ENCODE measurements at places on chromosomes 1 and 21.
A peak's percentile ranks its signal among the peaks of the same experiment; 100 is the strongest.

DNA sequence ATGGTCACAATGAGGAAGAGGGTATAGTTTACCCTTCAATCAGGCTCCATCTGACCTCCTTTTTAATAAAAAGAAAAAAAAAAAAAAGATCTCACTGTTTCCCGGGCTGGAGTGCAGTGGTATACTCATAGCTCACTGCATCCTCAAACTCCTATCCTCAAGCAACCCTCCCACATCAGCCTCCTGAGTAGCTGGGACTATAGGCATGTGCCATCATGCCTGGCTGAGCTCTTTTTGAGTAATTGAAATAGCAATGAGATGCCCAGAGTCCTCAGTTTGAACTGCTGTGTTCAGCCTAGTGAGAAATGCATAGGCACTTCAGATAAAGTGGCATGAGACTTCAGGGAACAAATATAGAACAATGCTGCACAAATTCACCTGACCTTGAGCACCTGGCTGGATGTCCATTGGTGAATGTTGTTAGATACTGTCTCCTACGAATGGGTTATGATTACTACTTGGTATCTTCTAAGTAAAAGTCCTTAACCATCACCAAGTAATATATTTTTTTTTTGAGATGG lies 67.6 kb downstream of the NR5A2 start:
- no peak for DNase-seq

GRCh38 chr1:203932556-203932955 lies 71.2 kb downstream of the SNRPE start:
- DNase-seq, result no peak

DNA sequence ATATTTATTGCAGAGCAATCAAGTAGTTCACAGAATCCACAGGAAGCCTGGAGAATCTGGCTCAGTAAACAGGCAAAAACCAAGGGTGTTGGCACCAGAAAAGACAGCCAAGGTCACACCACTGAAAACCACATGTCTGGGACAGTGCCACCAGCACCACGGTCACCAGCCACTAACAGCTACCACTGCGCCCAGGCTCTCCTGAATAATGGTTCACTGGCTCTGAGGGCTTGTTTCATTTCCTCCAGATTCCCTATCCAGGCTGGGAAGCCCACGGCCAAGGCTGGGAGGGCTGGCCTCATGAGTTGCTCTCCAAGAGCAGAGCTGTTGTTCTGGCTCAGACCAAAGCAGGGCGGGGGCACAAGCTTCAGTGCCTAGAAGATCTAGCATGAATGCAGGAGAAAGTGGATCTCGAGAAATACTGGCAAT lies 54.5 kb upstream of the PTGFRN start:
- no peak for DNase-seq

DNA sequence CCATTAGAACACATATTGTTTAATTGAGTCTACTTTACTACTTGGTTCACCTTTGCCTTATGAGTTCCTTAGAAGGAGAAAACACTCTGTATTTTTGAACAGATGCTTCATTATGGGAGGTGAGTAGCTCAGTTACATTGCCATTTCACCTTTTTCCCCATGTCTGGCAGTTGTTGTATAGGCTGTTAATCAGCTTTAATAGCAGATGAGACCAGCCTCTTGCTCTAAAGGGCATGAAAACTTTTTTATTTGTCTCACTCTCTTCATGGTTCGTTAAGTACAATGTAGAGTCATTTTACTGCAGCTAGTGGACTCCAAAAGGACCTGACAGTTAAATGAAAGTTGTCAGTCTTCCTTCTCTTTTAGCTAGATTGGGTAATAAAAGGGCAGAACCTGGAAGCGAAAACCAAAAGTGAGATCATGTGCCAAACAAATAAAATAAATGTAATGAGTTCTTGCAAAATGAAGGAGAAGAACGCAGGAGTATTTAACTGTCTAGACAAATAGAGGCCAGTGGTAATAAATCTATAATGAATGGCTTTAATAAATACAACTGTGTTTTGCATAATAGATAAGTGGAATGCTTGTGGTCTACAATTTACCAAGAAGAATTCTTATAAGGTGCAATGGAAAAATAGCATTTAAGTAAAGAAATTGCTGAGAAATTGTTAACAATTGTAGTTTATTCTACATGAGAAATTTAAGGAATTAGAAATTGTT lies 180.0 kb upstream of the NEGR1 start:
- DNase-seq, result no peak

GRCh38 chr1:218332416-218332815 lies 12.7 kb upstream of the TGFB2 start:
- DNase-seq, result no peak

GRCh38 chr1:210024996-210025395 lies 87.0 kb downstream of the SYT14 start:
- DNase-seq, result no peak

- DNase-seq, result peak; percentile 84
Measured at GRCh38 chr1:39954870-39955546, at the start of gene MFSD2A. Gene MFSD2A, plus strand, starts transcription at chr1:39955145. Its CDS starts 148 bp downstream, at chr1:39955293.

- DNase-seq, result no peak
Measured at GRCh38 chr1:19812875-19813642, 2.0 kb downstream of the RNF186 start.

- DNase-seq, result no peak
Measured at GRCh38 chr21:44416193-44416592, 39.1 kb upstream of the LRRC3 start.

GRCh38 chr1:180188684-180189175 lies 34.1 kb downstream of the QSOX1 start:
- DNase-seq, result no peak

DNA sequence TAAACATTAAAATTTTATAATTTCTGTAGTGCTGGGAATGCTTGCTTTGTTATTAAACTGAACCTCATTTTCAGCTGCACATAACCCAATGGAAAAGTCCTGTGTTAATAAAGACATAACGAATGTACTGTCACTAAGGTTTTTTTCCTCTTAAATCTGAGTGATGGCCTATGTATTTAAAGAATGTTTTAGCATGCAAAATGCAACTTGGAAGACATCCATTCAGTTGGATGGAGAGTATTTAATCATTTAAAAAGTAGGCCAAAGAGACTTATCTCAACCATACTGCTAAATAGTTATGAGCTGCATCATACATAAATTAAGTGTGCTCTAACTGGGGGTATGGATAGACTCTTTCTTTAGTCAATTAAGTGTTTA lies 48.5 kb downstream of the RWDD3 start:
- DNase-seq, result no peak

DNA sequence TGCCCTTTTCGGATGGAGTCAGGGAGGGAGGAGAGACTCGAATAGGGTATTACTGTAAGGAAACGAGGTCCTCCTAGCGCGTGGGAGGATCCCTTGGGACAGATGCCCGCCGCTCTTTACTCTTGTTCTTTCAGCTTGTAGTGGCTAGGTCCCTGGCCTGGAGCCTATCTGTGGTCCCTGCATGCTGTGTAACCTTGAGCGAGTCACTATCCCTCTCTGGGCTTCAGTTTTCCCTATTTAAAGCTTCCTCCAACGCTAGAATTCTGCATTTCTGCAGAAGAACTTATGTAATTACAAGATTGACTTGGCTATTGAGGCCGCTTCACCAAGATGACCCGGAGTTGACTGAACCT lies 744 bp downstream of the MIER1 start:
- no peak for DNase-seq

DNA sequence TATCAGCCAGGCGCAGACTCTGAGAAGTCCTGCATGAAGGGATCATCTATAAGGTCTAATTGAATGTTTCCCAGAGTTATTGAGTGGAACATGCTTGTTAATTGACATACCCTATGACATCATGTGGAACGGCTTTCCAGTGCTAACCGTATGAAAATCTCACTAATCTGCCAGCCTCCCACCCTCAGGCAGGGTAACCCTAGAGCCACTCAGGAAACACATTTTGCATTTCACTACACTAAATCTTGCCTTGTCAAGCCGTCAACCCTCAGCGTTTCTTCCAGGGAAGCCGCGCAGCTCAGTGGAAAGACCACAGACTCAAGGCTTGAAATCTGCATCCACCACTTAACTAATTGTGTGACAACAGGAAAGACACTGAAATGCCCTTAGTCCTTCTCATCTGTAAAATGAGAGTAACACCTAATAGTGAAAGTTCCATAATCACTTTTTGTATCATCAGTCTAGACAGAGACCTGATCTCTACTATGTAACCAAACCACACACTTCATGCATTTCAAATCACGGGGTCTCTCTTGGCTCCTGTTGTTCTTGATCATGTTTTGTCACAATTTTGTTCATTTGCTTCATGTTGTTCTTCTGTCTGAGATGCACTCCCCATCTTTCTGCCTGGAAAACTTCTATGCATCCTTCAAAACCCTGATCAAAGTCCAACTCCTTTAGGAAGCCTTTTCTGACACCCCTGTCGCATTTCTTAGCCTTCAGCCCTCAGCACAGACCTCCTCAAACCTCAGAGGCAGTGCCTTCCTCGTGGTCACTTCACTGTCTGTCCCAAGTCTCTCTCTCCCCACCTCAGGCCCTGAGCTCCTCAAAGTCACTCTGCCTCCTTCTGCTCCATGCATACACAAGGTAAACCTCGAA lies 246.5 kb downstream of the TOMM20 start:
- no peak for DNase-seq

- no peak for DNase-seq
Measured at GRCh38 chr1:77290576-77290975, 8.8 kb downstream of the AK5 start.

DNA sequence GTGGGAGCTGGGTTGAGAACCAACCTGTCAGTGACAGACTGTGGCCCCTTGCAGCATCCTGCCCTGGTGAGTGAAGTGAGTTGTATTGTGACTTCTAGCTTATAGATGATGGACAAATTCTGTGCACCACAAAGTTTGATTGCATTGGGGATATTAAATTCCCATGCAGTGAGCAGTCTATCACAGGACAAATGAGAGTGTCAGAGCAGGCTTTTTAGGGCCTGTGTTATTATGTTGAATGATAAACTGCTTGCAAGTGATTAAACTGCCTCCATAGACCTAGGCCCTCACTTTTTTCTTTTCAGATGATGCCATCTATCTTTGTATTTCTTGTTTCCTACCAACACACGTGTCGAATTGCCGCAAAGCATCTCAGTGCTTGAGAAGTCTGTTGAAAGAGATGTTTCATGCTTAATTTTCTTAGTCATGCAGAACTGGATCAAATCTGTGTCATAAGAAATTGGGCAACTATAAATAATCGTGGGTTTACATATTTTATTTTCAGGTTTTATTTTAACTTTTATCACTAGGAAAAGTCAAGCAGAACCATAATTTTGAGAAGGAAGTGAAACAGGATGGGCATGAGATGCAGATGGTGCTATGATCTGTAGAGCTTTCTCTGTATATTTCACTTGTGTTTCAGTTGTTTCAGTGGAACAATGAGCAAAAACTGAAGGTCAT lies 199.2 kb downstream of the S1PR1 start:
- peak; percentile 73 for DNase-seq

DNA sequence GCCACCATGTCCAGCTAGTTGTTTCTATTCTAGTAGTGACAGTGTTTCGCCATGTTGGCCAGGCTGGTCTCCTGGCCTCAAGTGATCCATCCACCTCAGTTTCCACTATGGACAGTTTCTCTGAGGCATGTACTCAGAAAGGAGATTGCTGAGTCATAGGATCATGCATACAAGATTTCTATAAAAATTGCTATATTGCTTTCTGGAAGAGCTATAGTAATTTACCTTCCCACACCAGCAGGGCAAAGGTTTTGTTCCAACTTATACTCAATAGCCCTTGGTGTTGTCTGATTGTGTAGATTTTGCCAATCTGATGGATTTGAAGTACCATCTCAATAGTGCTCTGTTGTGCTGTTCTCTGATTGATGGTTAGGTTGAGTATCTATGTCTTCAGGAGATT lies 15.6 kb upstream of the ATP1A1 start:
- DNase-seq, result no peak

DNA sequence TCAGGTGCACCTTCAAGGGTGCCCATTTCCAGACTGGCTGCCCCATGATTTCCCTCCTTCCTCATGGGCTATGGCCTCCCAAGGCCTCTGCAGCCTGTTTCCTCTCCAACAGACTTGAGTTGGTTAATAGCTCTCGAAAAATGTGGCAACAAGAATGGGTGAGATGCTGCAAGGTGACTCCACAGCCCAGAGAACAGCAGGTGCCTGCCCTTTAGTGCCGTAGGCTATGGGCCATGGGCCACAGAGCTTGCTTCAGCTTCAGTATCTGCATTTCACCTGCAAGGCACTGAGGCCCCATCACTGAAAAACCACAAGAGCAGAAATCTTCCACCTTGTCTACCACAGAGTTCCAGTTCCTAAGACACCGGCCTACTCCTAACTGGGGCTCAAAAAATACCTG lies 122.0 kb downstream of the ETS2 start:
- DNase-seq, result no peak

GRCh38 chr1:189432753-189433152 lies 1044.9 kb downstream of the BRINP3 start:
- no peak for DNase-seq

DNA sequence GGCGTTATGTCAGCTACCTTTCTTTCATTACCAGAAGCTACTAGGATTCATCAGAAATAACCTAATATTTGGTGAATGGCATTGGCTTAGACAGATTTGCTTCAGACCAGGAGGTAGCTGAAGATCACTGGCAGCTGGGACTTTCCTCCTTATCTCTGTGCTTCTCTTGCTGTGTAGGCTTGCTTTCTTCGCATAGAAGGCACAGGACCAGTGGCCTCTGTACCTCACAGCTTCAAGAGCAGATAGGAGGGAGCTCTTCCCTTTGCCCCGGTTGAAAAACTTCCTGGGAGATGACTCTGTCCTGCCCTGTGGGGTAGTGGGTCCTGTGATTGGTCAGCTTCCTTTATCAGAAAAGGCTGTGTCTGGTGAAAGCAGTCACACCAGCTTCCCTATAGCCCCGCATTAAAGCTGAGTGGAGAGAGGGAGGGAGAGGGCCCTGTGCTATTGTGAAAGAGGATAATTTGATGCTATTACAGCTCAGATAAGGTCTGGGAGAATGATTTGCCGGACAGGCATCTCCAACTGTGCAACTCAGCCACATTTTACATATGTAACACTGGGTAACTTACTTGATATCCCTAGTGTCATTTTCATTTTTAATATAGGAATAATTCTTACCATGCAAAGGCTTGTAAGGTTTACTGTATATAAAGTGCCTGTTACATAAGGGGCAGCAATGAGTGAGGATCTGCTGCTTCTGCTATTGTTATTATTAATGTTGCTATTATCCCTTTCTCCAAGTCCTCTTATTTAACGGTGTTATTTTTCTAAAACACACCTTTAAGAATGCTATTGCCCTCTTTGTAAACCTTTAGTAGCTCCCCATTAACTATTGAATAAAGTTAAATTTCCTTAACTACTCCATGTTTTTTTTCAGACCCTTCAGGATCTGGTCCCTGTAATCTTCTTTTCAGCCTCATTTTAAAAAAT lies 31.6 kb downstream of the OSBPL9 start:
- DNase-seq, result no peak

DNA sequence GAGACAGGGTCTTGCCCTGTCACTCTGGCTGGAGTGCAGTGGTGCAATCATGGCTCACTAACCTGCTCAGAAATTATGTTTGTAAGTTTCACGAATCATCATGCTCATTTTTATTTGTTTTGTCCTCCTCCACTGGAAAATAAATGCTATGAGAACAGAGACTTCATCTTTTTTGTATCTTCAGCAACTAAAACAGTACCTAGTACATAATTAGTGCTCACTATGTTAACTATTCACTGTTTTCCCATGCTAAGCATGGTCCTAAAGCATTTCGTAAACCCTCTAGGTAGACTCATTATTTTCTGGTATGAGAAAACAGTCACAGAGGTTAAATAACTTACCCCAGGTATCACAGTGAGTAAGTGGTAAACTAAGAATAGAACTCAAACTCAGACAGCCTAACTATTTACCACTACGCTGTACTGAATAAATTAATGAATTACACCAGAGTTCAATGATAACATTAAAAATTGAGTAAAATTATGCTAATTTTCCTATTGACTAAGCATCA lies 118.4 kb downstream of the RERE start:
- no peak for DNase-seq
